ELF-1 (cell line): ENCODE measurements at places on chromosomes 3 and 15.

DNA sequence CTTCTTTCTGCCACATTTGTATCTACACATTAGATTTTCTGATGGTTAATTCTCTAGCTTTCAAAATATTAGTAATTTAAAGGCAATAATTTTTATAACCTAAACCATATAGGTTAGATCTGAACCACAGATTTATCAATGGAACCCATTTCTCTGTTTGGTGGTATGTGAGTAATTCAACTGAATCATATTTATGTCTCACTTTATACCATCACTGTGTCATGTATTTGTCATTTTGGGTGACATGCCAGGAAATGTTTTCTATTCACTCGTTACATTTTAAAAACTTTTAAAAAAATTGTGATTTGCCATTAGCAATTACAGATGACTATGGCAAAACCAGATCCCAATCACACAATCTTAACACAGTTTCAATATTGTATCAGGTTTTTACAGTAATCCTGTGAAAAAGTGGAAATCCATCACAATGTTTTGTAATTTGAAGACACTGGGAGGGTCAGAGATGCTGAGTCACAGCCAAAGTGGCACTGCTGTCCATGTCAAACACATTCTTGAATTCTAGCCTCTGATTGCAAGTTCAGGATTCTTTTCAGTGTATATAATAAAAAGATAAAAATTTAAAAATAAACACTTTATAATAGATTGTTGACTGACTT lies 356.0 kb upstream of the RBMS3 start:
- DNase-seq, result no peak

DNA sequence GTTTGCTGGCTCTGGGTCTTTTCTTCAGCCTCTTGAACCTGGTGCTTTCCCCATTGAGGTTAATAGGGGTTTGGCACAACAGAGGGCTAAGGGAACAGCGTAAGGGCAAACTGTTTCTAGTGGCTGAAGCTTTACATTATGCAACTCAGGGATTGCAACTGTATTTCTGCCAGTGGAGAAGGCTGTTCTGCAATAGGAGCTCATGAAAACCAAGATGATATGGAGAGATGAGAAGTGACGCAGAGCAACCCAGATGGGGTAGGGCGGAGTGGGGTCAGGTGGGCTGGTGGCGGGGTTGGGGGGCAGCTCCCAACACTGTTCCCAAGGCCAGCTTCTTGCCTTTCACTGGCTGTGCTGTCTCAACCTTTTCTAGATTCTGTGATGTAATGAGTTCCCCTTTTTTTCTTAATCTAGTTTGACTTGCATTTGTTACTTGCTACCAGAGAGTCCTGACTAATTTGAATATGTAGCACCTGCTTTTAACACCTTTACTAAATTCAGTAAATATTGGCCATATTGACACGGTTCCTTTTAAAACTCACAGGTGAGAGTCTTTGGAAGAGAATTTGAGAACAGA lies 7.2 kb downstream of the GXYLT2 start:
- no peak for DNase-seq

GRCh38 chr3:115930922-115931321 lies 307.6 kb downstream of the GAP43 start:
- DNase-seq, result no peak

GRCh38 chr3:44722103-44722401 lies 7.4 kb upstream of the ZNF501 start:
- no peak for DNase-seq

- peak; percentile 10 for DNase-seq
Observed at GRCh38 chr3:16311960-16312451, 47.0 kb downstream of the OXNAD1 start.

GRCh38 chr3:7100136-7100535 lies 239.2 kb downstream of the GRM7 start:
- DNase-seq, result no peak

DNA sequence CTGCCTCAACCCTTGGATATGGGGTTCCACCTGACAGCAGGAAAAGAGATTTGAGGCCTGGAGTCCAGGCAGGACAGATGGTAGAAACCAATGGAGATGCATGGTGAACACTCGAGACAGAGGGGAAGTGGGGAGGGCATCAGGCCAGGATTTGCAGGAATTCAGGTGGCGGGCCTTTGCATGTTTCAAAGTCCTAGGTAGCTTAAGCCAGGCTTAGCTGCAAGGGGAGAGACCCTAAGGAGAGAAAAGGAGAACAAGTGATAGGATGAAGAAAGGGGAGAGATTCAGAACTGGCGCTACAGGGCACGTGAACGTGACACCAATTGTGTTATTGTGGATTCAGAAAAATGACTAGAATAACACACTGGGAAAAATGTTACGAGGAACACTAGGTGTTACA lies 182.6 kb downstream of the PDZRN3 start:
- no peak for DNase-seq

DNA sequence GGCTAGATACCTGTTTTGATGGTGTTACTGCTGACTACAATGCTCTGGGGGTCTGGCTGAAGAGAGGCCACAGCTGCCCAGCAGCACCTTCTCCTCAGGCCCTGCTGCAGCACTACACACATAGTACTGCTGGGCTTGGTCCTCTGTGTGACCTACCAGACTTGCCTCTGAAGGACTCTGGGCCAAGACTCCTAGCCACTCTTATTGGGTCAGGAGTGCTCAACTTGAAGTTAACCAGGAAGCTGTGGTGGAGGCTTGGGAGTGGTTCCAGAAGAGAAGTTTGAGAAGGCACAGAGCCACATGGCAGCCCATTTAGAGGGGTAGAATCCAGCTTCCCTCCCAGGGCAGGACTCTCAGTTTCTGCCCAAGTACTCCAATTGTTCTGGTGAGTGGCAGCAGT lies 16.6 kb downstream of the ELP6 start:
- DNase-seq, result no peak

GRCh38 chr3:47404955-47405790 lies 24.4 kb downstream of the PTPN23 start:
- DNase-seq, result no peak

GRCh38 chr3:183698318-183698751 lies 738 bp downstream of the YEATS2 start:
- no peak for DNase-seq

DNA sequence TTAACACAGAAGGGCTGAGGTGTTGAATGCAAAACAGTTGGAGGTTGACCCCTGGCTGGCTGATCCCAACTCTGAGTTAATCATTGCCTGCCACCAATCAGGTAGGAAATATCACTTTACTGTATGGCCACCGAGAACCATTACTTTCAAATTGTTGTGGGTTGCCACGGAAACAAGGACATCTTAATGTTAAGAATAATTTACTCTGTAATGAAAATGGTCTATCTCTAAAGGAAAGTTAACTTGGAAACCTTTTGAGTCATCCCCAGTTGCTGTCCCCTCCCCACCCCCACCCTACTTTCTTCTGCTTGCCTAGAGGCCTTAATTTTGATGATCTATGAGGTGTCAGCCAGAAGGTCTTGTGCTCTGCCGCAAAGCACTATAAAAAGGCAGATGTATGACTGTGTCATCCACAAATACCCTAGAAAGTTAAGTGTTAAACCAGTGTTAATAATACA lies 78.7 kb upstream of the SNRK start:
- DNase-seq, result no peak

- DNase-seq, result no peak
Observed at GRCh38 chr3:175029828-175030227, 170.7 kb downstream of the NAALADL2 start.

DNA sequence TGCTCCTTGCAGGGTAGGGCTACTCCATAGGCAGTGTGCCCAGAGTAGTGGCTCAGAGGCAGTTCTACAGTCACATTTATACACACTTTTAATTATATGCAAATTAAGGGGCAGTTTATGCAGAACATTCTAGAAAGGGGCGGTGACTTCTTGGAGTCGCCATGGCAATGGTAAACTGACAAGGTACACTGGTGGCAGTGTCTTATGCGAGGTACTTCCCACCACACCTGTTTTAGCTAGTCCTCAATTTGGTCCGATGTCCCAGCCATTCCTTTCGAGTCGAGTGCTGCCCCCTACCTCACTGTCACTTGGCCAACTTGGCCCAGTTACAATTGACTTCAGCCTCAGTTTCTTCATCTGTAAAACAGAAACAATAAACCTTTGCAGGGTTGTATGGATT lies 3.8 kb upstream of the IRAK2 start:
- peak; percentile 20 for DNase-seq

DNA sequence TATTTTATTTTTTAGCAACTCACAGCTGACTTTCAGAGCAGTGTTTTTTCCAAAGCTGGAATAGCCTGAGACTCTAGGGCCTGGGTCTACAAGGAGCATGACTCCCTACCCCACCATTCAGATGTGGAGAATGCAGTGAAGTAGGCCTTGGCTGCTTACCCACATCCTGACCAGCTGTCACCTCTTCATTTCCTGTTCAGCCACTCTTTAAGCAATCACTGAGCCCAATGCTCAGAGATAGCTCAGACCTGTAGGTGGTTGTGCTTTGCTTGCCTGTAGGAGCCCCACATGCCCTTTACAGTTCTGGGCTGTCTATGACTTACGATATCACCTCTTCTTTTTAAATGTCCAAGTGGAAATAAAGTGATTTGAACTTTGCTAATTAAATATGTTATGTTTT lies 148.1 kb downstream of the NEK11 start:
- DNase-seq, result no peak

- peak; percentile 64 for DNase-seq
Observed at GRCh38 chr15:67144609-67145311, 79.4 kb downstream of the SMAD3 start.

DNA sequence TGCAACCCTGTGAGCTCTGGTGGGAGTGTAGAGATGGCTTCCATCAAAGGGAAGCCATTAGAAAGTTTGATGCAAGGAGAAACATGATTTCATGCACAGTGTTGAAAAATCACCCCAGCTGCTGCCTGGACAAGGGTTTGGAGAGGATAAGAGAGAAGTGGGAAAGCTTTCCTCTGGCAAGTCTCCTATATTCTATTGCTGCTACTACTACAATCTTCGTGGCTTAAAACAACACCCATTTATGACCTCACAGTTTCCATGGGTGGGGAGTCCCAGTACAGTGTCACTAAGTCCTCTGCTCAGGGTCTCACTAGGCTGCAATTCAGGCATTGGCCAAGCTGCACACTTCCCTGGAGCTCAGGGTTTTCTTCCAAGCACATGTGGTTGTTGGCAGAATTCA lies 229.3 kb downstream of the TAFA4 start:
- DNase-seq, result no peak

- DNase-seq, result no peak
Observed at GRCh38 chr3:38986901-38987300, 64.8 kb downstream of the SCN11A start.

- no peak for DNase-seq
Observed at GRCh38 chr3:192494174-192494573, 233.2 kb downstream of the FGF12 start.

DNA sequence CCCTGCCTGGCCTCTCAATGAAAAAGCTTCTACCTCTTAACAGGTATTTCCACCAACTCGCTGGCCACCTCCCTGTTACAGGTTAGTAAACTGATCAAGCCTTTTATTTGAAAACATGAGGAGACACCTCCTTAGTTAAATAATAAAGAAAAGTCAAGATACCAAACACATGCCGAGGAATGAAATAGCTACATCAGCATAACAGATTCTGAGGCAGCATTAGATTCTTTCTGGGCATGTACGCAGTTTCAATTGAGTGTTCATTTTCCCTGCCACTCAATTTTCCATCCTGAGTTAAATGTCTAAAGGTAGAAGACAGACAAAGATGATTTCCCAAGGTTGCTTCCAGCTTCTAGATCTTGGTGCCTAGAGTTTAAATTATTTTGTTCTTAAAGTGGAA lies 250.5 kb upstream of the LRTM1 start:
- no peak for DNase-seq

DNA sequence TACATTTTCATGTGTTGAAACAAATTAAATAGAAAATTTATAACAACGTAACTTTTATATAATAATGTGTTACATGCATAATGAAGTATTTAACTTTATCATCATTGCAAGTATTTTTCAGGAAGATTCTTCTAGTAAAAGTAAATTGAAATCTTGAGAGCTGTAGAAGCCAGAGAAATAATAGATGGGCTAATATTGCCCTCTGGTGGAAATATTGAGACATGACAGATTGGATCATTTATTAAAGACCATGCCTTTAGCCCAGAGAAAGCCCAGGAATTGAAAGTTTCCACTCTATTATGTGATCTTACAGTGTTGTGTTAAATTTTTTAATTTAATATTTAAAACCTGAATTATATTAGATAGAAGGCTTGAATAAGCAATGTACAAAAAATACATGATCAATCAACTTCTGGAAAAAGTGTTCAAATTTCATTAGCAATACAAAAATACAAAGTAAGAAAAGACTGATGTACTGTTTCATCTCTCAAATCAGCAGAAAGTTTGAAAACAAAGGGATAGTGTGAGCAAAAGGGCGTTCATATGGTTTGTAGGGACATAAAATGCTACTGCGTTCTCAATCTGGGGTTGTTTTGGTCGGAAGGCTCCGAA lies 52.7 kb upstream of the SPTSSB start:
- no peak for DNase-seq

- no peak for DNase-seq
Observed at GRCh38 chr3:195753581-195753980, 32.8 kb downstream of the MUC20 start.

DNA sequence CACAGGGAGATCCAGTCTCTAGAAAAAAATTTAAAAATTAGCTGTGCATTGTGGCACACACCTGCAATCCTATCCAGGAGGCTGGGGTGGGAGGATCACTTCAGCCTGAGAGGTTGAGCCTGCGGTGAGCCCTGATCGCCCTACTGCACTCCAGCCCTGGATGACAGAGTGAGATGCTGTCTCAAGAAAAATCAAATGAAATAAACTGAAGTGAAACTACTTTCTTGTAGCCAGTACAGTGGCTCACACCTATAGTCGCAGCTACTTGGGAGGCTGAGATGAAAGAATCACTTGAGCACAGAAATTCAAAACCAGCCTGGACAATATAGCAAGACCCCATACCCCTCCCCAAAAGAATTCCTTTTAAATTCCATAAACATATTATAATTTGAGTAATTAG lies 35.4 kb downstream of the SMARCC1 start:
- DNase-seq, result no peak

DNA sequence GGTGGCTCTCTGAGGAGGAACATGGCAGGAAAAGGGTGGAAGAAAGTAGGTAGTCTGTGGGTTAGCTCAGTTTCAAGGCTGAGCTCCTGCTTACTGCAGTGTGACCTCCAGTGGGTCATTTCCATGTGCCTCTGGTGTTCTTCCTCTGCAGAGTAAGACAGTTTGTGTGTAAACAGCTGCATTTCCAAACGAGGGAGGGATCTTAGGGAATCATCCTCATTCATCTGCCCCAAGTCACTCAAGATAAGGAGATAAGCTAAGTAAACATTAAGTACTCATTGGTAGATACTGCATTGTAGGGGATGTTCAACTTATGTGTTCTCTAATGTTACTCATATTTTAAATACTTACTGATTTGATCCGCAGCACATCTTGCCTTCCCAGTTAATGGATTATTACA lies 83.6 kb downstream of the CLSTN2 start:
- no peak for DNase-seq

- no peak for DNase-seq
Observed at GRCh38 chr3:80535286-80535685, 767.5 kb upstream of the ROBO1 start.

DNA sequence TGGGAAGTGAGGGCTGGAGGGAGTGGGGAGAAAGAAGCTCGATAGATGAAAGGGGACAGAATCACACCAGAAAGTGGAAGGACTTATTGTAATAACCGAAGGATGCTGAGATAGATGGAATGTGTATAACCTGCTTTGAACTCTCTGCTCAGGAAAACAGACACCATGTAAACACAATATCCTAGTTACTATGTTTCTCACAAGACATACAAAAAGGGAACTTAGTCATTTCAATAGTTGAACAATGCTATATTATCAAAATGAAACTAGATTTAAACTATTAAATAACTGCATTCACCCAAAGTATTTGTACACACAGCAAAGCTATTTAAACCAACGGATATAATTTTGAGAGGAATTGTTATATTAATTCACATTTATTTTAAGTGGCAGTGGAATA lies 108.3 kb upstream of the GADL1 start:
- no peak for DNase-seq
